NCI-H526 treated with DMSO at 0.1 percent for 48 hours (cell line): ENCODE measurements at places on chromosomes 3 and 15.

DNA sequence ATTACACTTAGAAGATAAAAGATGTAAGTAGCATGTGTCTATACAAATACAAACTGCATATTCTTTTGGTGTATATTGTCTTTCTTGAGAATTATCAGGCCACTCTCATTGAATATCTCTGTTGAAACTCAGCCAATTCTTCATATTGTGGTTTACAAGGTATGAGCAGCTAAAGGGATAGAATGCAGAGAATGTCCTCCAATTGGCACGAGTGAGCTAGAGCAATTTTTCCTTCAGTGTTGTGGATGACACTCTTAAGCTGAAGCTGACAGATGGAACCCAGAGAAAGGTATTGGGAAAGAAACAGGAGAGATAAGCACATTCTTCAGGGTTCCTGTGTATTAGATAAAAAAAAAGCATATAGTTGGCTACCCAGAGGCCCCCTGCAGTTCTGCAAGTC lies 453.1 kb downstream of the EPHA3 start:
- DNase-seq, result no peak

DNA sequence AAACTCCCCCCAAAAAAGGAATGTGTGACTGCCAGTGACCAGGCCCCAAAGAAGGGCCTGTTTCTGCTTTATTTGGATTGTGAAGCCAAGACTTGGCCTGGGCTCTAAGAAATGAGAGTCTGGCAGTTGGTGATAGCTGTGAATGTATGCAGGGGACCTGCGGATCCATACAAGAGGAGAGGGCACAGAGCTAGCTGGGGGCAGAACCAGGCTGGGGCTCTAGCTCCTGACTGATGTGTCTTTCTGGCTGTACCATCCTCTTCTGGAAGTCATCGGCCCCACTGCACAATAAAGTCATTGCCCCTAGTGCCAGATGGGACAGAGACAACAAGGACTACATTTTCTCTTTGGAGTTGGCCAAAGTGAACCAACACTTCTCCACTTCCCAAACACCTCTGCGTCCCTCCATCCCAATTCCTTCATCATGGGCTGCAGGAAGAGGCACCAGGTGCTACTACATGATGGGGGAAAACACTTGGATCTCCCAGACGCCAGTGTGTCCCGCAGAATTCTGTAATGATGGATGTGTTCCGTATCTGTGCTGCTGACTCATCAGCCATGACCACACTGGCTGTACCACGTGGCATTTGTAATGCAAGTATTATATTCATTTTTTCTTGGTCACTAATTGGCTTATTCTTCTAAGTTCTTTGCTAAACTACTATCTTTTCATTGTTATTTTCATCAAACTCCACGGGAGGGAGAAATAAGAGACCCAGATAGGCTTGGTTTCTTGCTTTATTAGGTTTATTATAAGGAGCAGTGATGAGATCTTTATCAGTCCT lies 1.7 kb upstream of the PLA2G4F start:
- DNase-seq, result no peak

GRCh38 chr3:111215481-111215880 lies 143.9 kb downstream of the NECTIN3 start:
- no peak for DNase-seq

GRCh38 chr15:75696854-75697259 lies 15.8 kb downstream of the CSPG4 start:
- no peak for DNase-seq

GRCh38 chr3:186569779-186570095 lies 783 bp upstream of the DNAJB11 start:
- DNase-seq, result no peak

- DNase-seq, result no peak
Observed at GRCh38 chr3:147141516-147142288, 264.6 kb downstream of the ZIC4 start.

- no peak for DNase-seq
Observed at GRCh38 chr3:190326930-190327329, 4.7 kb upstream of the CLDN1 start.

DNA sequence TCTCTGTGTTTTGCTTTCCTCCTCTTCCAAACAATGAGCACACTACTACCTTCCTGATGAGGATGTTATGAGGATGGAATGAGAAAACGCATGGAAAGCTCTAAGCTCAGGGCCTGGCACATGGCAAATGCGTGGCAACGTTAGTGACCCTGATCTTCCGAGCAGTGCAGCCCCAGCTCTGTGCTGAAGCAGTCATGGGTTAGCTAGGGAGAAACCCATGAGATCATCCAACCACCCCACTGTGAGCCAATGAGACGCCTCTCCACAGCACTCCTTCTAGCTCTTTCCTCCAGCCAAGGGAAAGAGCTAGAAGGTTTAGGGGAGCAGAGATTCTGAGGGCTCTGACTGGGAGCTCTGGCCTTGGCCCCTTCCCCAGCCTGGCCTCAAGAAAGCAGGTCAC lies 4.5 kb downstream of the CPN2 start:
- DNase-seq, result no peak

- no peak for DNase-seq
Observed at GRCh38 chr3:117885011-117885441, 1149.6 kb downstream of the IGSF11 start.

DNA sequence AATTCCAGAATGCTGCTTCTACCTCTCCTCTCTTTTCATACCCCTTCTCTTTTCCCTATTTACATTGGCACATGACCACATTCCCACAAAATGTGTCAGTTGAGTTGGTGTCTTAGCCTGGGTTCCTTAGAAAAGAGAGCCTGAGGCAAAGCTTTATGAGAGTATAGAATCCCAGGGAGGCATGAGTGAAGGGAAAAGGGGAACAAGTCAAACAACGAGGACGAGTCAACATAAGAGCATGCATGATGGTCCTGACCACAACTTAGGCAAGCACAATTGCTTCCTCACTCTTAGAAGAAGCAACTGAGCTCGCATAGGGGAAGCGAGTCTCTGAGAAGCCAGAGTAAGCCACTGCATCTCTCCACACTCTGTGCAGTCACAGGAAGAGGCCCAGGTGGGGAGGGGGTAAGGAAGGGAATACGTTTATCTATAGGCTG lies 15.4 kb upstream of the ZNF774 start:
- DNase-seq, result no peak

GRCh38 chr15:78429477-78429876 lies 8.5 kb upstream of the IREB2 start:
- no peak for DNase-seq

- peak; percentile 53 for DNase-seq
Observed at GRCh38 chr15:83559310-83559966, 94.5 kb upstream of the ADAMTSL3 start.

GRCh38 chr3:192433704-192434103 lies 293.6 kb downstream of the FGF12 start:
- DNase-seq, result no peak

DNA sequence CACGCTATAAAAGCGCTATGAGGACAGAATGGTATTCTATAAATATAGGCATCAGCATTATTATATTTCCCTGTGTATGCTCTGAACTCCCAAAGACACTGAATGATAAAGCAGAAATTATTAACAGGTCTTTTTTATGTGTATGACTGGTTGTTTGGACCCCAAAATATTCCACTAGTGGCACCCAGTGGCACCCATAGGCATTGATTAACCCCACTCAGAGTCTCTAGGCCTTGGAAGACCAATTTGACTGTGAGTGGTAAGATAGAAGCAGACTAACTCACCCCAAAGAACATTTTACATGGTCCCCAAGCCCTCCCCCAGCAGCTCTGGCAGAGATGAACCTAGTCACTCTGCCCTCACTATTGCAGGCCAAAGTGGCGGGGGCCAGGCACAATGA lies 45.4 kb upstream of the UBE2E1 start:
- no peak for DNase-seq

DNA sequence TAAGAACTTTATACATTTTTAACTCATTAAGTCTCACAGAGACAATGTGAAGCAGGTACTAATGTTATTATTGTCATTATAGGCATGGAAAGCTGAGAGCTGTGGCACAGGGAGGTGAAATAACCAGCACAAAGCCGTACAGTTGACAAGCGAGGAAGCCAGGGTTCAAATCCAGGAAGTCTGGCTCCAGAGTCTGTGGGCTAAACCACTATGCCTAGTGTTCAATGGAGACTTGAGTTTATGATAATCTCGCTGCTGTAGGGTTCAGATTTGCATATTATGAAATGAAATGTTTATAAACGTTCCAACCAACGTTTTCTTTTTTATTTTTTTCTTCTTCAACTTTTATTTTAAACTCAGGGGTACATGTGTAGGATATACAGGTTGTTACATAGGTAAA lies 60.0 kb downstream of the CHST2 start:
- no peak for DNase-seq
